ENCODE measurements at places on chromosomes 1 and 21.

DNA sequence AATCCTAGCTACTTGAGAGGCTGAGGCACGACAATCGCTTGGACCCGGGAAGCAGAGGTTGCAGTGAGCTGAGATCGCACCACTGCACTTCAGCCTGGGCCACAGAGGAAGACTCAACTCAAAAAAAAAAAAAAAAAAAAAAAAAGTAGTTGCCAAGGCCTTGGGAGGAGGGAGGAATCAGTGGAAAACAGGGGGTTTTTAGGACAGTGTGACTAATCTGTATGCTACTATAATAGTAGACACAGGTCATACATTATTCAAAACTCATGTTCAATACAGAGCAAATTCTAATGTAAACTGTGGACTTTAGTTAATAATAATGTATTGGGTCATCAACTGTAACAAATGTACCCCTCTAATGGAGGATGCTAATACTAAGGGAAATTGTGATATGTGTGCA lies 51.7 kb upstream of the CTPS1 start:
- DNase-seq: no peak

DNA sequence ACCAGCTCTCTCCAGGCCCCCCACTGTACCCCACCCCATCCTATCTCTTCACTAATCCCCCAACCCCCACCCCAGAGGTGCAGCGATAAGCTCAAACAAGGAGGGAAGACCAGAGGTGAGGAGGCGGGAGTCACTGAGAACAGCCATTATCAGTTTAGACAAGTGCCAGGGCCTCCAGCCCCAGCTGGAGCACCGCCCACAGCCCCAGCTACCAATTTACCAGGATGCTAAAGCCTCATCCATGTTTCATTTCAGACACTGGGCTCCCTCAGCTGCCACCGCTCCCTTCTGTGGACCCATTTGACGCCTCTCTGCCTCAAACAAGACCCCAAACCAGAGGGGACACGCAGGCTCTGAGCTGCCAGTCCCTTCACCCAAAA lies 80.6 kb downstream of the DISP3 start:
- no peak for DNase-seq

- no peak for DNase-seq
Measured at GRCh38 chr1:208007319-208007937, 96.5 kb upstream of the CD34 start.

DNA sequence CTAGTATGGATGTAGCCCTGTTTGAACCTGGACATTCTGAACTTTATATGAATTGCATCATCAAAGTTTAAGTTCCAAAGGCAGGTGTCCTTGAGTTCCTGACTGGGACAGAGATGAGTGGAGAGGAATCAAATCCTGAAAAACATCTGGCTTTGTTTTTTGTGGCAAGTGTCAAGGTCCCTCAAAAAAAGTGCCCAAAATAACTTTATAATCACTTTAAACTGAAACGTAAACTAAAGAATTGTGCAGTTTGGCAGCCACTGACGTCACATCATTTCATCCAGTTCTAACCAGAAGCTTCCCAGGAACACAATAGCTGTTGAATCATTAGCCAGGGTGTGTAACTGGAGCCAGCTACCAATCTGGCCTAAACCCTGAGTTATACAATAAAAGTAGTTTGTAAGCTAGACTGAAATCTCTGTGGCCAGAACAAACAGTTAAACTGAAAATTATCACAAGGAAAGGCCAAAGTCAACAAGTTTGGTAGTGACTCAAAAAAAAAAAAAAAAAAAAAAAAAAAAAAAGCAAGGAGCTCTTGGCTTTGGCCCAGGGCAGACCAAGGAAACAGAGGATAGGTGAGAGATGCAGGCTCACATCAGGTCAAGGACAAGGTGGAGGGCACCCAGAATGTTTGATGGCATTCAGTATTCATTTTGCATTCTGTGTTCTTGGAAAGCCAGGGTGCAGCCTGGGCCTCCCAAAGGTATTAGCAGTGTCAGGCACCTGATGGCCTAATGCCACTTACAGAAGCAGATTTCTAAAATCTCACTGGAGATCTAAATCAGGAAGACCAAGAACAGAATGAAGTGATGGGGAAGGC lies 74.3 kb downstream of the TNFSF18 start:
- no peak for DNase-seq

DNA sequence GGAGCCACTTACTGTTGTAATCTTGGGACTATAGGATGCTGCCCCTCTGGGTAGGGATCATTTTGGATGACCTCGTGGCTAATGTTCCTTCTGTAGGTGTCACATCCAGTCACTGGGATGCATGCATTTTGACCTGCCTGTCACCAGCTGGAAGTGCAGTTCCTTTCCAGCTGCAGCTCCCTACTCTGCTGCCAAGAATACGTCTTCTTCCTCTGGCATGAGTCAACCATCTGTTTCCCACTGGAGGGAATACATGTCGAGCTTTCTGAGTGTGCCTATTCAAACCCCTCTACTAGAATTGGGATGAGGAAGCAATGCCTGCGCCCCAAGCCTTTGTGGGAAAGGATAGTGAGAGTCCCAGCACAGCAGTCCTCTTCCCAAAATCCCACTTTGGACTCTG lies 415.5 kb upstream of the ADAMTS5 start:
- DNase-seq: no peak

GRCh38 chr1:38662126-38662525 lies 197.4 kb downstream of the RRAGC start:
- no peak for DNase-seq

DNA sequence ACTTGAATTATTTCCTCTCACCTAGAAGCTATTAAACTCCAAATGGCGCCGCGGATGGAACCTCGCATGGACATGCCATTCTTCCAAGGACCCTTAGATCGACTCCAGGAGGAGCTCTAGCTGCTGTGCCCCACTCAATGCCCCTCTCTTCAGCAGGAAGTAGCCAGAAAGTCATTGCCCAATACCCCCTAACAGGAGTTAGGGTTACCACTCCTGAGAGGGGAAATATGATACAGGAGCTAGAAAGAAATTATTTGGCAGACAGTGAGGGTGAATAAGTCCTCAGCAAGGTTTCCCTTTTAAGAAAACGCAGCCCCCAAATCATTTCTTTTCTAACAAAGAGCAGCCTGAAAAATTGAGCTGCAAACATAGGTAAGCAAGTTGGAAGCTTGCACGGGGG lies 28.6 kb downstream of the TFB2M start:
- no peak for DNase-seq

DNA sequence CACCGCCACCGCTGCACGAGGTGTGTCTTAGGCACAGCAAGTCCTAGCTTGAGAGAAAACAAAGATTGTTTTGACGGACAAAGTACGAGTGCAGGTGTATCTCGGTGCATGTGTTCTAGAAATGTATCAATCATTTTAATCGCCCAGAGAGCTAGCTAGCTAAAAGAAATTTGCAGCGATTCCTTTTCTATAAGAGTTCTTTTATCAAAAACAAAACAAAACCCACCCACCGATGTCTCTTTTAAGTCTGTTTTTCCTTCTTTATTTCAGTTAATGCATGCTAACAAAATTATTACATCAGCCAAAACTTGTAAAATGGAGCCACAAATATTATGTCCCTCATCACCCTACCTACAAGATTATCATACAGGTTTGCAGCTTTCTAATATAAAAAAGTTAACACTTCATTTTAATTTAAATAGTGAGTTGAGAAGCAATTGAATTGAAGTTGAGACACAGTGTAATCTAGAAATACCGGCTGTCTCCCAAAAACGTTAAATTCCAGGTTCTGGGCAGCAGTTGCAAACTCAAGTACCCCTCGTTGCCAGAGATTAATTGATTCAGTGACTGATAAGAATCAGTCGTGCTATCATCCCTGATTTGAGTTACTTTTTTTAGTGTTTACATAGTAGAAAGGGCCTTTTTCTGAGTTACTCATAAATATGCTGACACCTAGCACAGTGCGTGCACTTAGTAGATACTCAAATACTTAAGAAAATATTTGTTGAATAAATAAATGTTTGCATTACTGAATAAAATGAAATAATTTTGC lies 1.5 kb upstream of the SYDE2 start:
- no peak for DNase-seq

DNA sequence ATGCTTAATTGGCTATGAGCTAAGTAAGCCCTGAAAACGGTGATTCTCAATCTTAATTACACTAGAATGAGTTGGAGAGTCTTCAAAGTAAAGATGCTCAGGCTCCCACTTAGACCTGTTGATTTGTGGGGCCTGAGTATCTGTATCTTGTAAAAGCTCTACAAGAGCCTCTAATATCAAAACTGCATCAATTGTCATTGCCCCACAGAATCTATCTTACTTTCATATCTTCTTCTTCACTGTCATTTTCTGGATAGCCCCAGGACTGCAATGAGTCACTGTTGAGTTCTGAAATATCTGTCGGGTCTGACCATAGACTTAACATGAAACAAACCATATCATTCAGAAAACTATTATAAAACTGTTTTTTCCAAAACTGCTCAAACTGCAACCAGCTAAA lies 102.8 kb upstream of the SERTAD4 start:
- DNase-seq: no peak

- no peak for DNase-seq
Measured at GRCh38 chr1:21762022-21762404, 20.9 kb downstream of the USP48 start.

DNA sequence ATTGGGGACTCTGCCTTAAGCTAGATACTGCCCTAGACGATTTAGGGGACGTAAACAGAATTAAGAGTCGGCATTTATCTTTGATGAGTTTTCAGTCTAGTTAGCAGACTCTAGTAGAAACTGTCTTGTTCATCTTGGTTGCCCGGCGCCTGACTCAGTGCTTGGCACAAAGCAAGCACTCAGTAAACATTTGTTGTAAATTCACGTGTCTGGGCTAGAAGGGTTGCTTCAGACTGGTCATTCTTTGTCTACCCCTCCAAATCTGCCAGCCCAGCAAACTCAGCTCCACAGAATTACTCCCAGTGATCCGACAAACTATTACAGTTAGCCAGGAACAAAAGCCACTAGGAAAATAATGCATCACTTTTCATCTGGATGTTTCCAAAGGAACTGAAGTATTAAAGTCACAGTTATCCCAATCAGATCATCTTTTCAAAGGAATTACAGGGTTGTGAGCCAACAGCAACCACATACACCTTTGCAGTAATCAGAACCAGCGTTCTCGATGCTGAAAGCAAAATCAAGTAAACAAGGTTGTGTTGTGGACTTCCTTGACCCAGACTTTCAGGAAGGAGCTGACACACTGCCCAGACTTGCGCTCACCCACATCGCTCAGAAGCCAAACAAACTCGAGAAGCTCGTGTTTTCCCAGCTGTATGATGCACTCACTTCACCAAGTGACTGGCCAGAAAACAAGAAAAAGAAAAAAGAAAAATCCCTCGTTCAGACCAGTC lies 66.5 kb upstream of the GADD45A start:
- peak; percentile 92 for DNase-seq

DNA sequence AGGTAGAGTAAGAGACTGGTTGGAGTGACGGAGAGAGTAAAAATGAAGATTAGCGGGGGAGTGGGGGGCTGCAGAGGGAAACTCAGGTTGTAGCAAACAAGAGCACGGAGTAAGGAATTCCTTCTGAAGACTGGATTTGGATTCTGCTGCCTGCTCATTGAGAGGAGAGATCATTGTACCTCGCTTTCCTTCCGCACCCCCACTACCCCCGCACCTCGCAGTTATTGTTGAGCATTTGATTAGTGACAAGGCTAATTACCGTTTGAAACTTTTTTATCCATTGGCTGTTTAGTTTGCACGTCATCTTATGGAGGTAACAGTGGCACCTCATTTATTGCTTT lies 463 bp downstream of the PRPF3 start:
- no peak for DNase-seq

GRCh38 chr1:25206201-25206600 lies 26.1 kb downstream of the SYF2 start:
- DNase-seq: no peak

GRCh38 chr1:39091845-39092645 lies 65.9 kb downstream of the NDUFS5 start:
- no peak for DNase-seq

DNA sequence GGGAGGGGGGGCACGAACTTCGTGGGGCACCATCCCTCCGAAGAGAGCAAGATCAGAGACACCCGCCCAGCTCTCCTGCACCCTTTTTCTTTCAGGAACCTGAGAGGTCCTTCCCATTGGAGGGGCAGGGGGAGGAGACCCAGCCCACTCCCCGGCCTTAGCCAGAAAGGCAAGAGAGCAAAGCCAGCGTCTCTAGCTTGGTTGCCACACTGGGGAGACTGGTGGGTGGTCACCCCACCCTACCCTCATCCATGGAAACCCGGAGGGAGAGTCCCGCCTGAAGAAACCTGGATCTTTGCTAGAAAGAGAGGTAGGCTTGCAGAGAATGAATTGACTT lies 246 bp downstream of the ATP2B4 start:
- no peak for DNase-seq

DNA sequence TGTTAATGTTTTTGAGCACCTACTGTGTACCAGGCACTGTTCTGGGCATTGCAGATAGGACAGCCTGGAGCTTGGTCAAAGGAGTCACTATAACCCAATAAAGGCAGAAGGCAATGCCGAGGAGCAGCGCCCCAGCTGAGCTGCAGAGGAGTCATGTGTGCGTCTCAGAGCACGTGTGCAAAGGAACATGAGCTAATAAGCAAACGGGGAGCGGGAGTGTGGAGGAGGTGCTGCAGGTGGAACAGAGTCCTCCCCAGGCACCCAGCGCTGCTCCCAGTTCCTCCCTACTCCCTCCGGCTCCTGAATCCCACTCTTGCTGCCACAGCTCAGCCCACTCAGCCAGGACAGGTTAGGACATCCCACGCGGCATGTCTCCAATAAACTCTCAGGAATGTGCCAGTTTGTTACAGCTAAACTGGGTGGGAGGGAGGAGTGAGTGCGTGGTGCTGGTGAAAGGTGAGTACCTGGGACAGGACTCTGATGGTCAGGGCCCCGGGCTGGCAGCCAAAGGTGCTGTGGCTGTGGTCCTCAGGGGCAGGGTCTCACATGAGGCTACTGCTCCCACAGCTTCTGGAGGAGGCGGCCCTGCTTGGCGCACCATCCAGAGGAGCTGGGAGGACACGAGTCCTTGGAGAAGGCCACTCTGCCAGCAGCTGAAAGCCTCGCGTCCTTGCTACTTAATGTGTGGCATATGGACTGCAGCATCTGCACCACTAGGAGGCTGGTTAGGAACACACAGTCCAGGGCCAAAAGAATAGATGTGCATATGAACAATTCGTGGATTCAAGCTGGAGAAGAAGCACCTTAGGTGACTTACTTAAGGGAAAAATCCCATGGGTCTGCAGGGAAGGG lies 52.3 kb downstream of the GRIK3 start:
- DNase-seq: no peak

- DNase-seq: no peak
Measured at GRCh38 chr1:54965624-54966340, 14.6 kb upstream of the TMEM61 start.

- no peak for DNase-seq
Measured at GRCh38 chr1:14693949-14694348, 95.5 kb downstream of the KAZN start.

- DNase-seq: no peak
Measured at GRCh38 chr1:216044538-216044937, 378.7 kb downstream of the USH2A start.

GRCh38 chr1:69256036-69256435 lies 311.7 kb upstream of the LRRC7 start:
- no peak for DNase-seq

GRCh38 chr1:95384567-95384966 lies 150.6 kb downstream of the RWDD3 start:
- DNase-seq: no peak
